ENCODE measurements at places on chromosomes 1 and 21.

- DNase-seq: peak; percentile 65
These were observed 1.2 kb downstream of the MAP3K6 start for GRCh38 chr1:27365372-27366112.

DNA sequence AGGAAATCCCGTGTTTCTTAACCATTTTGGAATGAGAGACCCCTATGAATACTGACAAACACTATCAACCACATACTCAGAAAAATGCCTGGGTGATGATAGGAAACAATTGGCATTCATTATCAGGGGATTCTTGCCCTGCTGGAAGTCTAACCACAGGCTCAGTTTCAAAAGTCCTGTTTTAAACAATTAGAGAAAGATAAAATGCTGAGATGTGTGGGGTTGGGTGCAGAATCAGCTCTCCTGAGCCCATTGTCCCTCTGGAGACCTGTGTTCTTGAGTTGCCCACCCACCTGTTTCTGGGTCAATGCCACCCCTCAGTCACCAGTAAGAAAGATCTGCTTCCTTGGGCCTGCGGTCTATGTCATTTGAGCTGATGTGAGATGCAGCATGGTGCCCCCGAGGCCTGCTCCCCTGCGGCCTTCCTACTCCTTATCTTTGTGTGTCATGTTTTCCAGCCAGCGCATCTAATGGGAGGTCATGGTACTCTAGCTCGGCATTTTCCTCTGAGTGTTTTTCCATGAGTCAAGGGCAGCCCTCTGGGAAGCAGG lies 130.3 kb upstream of the PLXNA2 start:
- no peak for DNase-seq

GRCh38 chr21:26099610-26100219 lies 70.9 kb downstream of the APP start:
- DNase-seq: no peak

- no peak for DNase-seq
These were observed 168.2 kb upstream of the C1orf105 start for GRCh38 chr1:172252321-172252720.

DNA sequence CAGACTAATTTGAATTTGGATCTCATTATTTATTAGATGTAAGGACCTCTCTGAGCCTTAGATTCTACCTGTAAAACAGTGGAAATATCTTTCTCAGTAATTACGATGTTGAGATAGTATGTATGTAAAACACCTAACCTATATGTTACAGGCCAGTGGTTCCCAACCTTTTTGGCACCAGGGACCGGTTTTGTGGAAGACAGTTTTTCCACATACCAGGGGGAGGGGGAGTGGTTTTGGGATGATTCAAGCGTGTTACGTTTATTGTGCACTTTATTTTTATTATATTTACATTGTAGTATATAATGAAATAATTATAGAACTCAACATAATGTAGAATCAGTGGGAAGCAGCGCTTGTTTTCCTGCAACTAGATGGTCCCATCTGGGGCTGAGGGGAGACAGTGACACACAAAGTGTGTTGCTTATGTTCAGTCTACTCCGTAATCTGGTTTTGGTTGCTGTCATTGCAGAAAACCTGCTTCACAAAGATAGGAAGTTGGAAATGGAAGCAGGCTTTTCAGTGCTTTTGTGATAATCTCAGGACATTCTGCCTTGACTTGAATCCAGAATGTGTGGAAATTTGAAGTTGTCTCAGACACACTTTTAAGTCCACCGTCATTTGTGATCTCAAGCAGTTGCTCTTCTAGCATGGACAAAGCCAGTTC lies 12.8 kb downstream of the XPR1 start:
- no peak for DNase-seq

GRCh38 chr1:85428471-85429089 lies 36.4 kb downstream of the DDAH1 start:
- DNase-seq: no peak

DNA sequence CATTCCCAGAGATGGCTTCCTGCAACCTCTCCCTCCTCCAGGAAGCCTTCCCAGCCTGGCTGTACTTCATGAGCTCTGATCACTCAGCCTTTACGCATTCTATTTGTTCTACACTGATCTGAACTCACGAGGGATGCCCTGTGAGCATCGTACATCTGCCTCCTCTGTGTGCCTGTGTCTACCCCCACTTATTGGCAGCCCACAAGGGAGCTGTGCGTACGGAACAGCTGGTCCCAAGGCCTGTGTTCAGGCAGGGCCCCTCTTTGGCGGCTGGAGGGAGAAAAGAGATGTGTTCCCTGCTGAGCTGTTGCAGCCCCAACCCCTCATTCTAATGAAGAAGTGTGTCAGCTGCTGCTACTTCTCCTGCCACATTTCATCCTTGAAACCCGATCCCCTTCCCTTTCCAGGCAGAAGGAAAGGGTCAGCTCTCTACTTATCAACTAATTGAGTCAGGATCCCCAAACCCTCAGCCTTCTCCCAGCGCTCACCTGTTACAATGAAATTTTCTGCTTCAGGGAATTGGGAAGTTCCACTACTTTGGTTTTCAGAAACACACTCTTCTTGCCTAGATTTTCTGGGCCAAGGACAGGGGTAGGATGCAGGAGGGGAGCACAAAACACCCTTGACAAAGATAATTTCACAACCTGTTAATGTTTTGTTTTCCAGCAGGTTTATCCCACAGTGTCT lies 3.2 kb downstream of the INKA2 start:
- no peak for DNase-seq

DNA sequence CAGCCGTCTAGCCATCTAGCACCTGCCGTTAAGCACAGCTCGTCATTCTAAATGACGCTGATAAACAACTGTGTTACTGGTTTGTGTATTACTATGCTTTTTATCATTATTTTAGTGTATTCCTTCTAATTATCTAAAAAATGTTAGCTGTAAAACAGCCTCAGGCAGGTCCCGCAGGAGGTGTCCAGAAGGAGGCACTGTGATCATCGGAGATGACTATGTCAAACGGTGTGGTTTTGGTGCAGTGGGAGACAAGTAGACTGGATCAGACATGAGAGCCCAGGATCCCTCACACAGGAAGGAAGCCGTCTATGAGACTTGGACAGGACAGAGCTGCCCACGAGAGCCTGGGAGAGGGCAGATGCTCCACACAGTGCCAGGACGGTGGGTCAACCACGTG lies 55.3 kb upstream of the COL6A1 start:
- no peak for DNase-seq

GRCh38 chr21:45156459-45156858 lies 82.1 kb downstream of the ADARB1 start:
- DNase-seq: no peak

GRCh38 chr1:189669846-189670245 lies 807.8 kb downstream of the BRINP3 start:
- no peak for DNase-seq

- no peak for DNase-seq
These were observed 101.3 kb upstream of the ARTN start for GRCh38 chr1:43832255-43832654.

DNA sequence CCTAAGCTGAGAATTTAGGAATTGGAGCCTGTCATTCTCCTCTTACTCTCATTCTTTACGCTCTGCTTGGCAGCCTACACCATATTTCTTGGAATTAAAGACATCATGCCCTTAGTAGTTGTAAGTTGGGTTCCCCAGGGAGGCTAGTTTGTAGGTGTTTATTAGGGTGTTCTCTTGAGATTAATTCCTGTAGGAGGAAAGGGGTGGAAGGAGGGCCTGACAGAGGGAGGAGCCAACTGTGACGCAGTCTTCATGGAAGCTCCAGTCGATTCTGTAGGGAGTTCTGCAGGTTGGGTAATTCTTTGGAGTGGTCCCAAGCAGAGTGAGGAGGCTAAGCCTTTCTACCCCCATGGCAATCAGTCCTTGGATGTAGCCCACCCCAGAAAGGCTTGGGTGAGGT lies 111.4 kb downstream of the HHAT start:
- no peak for DNase-seq

GRCh38 chr1:72241397-72241796 lies 40.9 kb downstream of the NEGR1 start:
- no peak for DNase-seq
